ENCODE measurements at places on chromosomes 4 and X.

- no peak for DNase-seq
These were observed 42.4 kb upstream of the SLC2A9 start for GRCh38 chr4:10063544-10064300.

GRCh38 chr4:31324814-31325213 is 604.6 kb downstream of the PCDH7 start:
- no peak for DNase-seq

DNA sequence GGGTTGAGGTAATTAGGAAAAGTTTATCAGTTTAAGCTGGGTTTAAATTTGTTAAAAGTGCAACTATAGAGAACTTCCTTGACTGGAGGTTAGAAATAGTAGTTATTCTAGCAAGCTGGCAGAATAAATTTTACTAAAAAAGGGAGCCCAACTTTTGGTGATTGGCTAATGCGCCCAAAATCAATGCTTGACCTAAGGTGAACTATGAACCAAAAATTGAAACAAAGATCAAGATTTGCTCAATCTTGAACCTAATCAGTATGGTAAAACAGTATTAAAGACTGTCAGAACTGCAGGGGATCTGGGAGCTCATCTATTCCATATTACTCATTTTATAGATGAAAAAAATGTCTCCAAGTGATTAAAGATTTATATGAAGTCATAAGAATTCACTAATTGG is 6.1 kb upstream of the SPATA18 start:
- DNase-seq: no peak

GRCh38 chrX:2299871-2300270 is 200.9 kb downstream of the DHRSX start:
- DNase-seq: no peak

DNA sequence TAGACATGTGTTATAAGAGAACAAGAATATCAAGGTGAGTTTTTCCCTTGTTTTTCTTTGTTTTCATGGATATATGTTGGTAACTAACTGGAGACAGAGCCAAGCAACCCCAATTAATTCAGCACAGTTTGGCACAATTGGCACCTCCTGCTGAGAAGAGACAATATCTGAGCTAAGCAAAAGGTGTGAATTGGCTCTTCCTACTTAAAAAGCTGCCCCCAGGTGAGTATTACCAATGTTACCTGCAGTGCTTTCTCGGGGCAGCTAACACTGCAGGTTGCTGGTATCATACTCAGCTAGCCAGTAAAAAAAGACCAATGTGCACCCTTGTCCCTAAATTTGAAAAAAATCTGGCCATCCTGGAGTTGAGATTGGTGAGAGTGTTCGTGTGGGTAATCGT is 871.2 kb upstream of the TENM3 start:
- no peak for DNase-seq

DNA sequence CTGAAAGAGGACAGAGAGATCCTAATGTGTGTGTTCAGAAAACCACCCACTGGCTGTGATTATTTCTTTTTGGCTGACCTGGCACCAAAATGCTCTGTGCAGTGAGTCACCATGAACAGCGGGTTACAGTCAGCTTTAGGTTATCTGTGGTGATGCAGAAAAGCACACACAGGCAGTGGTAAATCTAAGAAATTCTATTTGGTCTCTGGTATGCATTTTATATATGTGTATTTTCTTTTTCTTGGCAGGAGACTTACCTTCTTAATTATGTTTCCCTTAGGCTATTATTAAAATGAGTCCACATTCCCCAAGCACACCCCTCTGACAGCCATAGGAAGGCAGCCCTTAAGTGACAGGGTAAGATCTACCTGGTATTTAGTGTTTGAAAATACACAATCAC is 79.1 kb upstream of the TFDP3 start:
- DNase-seq: no peak

DNA sequence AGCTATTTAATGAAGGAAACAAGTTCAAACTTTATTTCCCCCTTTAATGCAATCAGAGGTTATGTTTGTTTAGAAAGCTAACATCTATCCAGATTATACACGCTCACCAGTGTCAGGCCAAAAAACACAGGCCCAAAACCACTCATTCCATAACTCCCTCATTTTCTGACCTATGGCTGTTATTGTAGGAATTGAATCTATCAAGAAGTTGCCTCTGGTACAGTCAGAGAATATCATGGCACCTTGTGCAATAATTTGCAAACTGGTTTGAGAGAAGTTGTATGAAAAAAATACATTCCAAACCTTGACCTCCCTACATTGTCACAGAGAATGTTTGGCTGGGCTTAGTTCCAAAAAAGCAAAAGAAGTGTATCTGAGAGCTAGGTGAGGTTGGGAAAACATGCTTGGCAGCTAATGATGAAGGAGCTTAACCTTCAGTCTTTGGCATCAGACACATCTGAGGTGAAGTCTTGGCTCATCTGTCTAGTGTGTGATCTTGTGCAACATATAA is 591.0 kb downstream of the ANKRD50 start:
- no peak for DNase-seq

Data from naive thymus-derived CD4-positive, alpha-beta T cell (primary cell).